Nasal cavity respiratory epithelium epithelial cell of viscerocranial mucosa (primary cell): ENCODE measurements at places on chromosomes 2 and 18. TPM values are rescaled to one million over a fixed set of nuclear protein-coding genes. Genes with fewer than 3 reads are reported as not detected.

CXXC1 gene
- 36.2 and 39.6 TPM in 2 replicates for total RNA-seq

SERPINB4 gene
- total RNA-seq = 1.7 and 63.5 TPM in 2 replicates

ANKRD36C gene
- 5.1 and 16.2 TPM in 2 replicates for total RNA-seq

ATP6V1C2 gene
- 0.68 and 1.9 TPM in 2 replicates for total RNA-seq

LOXL3 gene
- 0.28 and 0.34 TPM in 2 replicates for total RNA-seq

GPAT2 gene
- total RNA-seq = under 0.01 and 0.07 TPM in 2 replicates
